ENCODE measurements at places on chromosomes 12 and 14.

- DNase-seq, result peak; percentile 24
Measured at GRCh38 chr14:67541448-67542387, 8.6 kb downstream of the PLEKHH1 start.

DNA sequence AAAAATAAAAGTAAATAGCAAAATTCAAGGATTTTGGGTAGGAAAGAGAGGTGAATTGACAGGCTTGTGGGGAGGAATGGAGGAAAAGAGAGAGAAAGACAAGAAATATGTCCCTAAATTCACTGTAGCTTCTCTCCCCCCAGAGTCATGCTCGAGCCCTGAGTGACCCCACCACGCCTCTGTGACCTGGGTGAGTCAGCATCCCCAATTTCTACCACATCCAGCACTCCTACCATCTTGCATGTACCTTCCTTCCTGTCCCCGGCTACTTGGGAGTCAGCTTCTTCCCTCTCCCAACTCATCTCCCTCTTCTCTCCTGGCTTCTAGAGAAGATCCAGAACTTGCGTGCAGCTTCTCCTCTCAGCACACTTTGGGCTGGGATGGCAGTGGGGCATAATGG is 9.8 kb downstream of the ZNF219 start:
- no peak for DNase-seq

- DNase-seq, result no peak
Measured at GRCh38 chr14:23079716-23080115, 15.2 kb downstream of the ACIN1 start.

GRCh38 chr14:97401714-97402113 is 604.5 kb downstream of the VRK1 start:
- DNase-seq, result no peak

GRCh38 chr12:116002890-116003536 is 274.5 kb downstream of the MED13L start:
- no peak for DNase-seq
